ENCODE measurements at places on chromosomes 1 and 21. TPM values are rescaled to one million over a fixed set of nuclear protein-coding genes. Genes with fewer than 3 reads are reported as not detected.
A peak's percentile ranks its signal among the peaks of the same experiment; 100 is the strongest.

CELA3A gene
- total RNA-seq: not detected

TNFRSF14 gene
- 0.36 TPM for total RNA-seq

CFHR2 gene
- total RNA-seq: not detected

IL12RB2 gene
- total RNA-seq: not detected

CSF3R gene
- total RNA-seq: 0.22 TPM

S100B gene
- total RNA-seq: 1.0 TPM

DNA sequence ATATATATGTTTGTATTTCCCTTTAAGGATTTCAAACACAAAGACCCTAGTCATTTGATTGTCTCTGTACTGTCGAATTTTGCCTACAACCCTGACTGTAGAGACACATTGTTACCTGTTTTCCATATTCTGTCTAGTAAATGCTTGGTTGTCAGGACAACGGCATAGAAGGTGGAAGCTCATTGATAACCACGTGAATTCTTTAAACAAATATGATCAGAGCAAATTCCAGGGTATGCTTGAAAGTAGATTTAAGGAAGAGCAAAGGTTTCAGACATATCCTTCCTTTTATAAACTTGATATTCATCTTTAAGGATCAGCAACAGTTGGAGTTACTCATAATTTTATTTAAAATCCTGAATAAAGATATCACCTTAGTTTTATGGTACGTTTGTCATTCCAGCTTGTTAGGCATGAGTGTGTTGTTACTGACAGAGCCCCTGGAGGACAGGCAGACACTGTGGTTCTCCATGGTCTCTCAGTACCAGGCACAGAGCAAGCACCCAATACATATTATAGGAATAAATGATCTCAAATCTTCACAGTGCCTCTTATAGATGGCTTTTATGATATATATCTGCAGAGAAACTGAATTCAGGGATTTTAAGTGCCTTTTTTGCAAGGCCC lies 203.2 kb downstream of the FGGY start:
- H3K36me3 ChIP-seq: no peaks in the 10 kb centered on the region
- peaks cover 11% of the 10 kb centered on the region for H3K4me1 ChIP-seq
- no peak overlapping the region for H3K27ac ChIP-seq
- DNase-seq: no peak

GRCh38 chr1:30929135-30929889 lies 20.8 kb upstream of the SDC3 start:
- H3K4me3 ChIP-seq: no peak overlapping the region
- H3K4me1 ChIP-seq: peaks cover 9% of the 10 kb centered on the region
- DNase-seq: no peak
- no peaks in the 10 kb centered on the region for H3K27me3 ChIP-seq

- no peaks in the 10 kb centered on the region for H3K27me3 ChIP-seq
- DNase-seq: no peak
- no peaks in the 10 kb centered on the region for H3K4me1 ChIP-seq
Observed at GRCh38 chr1:246069581-246069980, 437.5 kb downstream of the SMYD3 start.

- H3K27me3 ChIP-seq: peaks cover 2% of the 10 kb centered on the region
- H3K4me1 ChIP-seq: peaks cover 9% of the 10 kb centered on the region
- no peak overlapping the region for H3K4me3 ChIP-seq
Observed at GRCh38 chr1:64340361-64340760, 129.6 kb upstream of the CACHD1 start.

DNA sequence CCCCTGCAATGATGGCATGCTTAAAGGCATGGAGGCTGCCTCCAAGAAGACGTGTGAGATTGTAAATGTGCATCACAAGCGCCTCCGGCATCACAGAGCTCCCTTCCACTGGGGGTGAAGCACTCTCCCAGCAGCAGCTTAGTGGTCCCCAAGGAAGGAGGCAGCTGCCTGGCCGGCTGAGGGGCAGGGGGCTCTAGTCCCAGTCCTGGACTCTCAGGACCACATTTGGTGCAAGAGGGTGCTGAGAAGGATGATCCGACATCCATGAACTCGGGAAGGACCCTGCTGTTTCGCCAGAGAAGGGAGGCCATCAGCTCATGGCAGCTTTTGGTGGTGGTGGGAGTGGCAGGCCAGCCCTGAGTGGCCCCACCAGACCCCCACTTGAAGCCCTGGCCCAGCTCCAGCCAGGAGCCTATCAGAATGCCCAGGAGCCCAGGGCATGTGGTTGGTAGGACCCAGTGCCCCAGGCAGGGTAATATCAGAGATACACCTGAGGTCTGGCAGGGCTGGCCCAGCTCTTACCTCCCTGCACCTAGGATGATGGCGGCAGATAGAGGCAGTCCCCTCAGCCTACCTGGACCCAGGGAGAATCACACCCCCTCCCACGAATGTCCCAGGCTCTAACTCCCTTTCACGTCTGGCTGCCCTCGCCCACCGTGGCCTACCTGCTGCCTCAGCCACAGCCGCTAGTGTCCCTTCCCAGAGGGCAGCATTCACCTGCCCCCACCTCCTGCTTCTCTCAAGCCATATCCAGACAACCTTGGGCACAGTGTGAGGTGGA lies 2.4 kb upstream of the WNT9A start:
- no peak overlapping the region for H3K4me3 ChIP-seq
- DNase-seq: no peak
- H3K27ac ChIP-seq: no peak overlapping the region
- H3K4me1 ChIP-seq: peaks cover 18% of the 10 kb centered on the region
- peaks cover 2% of the 10 kb centered on the region for H3K27me3 ChIP-seq

- H3K27me3 ChIP-seq: no peaks in the 10 kb centered on the region
- H3K36me3 ChIP-seq: no peaks in the 10 kb centered on the region
- no peak for DNase-seq
- no peak overlapping the region for H3K4me3 ChIP-seq
Observed at GRCh38 chr1:27038020-27038419, 25.4 kb upstream of the TENT5B start.

DNA sequence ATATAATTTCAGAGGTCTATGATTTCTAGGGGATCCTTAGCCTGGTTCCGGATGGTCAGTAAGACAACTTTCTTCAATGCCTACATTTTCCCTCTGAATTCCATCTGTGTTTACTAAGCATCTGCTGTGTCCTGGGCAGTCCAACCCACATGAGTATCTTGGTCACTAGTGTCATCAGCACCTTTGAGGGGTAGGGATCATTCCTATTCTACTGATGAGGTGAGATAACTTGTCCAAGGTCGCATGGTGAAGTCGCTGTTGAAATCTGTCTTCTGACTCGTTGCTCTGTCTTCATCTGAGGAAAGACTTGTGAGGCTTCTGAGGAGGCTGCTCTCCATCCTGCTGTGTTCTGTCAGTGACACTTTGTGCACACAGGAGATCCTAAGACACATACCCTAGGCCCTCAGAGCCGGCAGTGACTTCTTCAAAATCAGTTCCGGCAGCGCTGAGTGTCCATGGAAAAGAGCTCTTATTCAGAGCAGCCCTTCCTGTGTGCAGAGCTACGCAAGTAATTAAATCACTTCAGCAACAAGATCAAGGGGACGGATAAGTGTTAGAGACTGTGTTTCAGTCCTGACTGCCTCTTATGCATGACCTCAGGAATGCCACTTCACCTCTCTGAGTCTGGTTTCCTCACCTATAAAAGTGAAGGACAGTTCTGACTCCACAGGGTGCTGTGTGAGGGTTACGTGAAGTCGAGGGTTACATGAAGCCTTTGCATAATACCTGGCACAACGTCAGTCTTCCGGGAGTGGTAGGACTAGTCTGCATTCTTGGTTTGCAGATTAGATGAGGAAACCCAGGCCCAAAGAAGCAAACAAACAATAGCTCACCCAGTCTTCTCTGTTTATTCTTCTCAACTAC lies 28.4 kb downstream of the AK2 start:
- H3K27me3 ChIP-seq: no peaks in the 10 kb centered on the region
- DNase-seq: peak; percentile 21
- peaks cover 17% of the 10 kb centered on the region for H3K36me3 ChIP-seq
